ENCODE measurements at places on chromosomes 1 and 21.

- no peak for DNase-seq
These were observed 569.4 kb upstream of the RGS18 start for GRCh38 chr1:191588905-191589304.

DNA sequence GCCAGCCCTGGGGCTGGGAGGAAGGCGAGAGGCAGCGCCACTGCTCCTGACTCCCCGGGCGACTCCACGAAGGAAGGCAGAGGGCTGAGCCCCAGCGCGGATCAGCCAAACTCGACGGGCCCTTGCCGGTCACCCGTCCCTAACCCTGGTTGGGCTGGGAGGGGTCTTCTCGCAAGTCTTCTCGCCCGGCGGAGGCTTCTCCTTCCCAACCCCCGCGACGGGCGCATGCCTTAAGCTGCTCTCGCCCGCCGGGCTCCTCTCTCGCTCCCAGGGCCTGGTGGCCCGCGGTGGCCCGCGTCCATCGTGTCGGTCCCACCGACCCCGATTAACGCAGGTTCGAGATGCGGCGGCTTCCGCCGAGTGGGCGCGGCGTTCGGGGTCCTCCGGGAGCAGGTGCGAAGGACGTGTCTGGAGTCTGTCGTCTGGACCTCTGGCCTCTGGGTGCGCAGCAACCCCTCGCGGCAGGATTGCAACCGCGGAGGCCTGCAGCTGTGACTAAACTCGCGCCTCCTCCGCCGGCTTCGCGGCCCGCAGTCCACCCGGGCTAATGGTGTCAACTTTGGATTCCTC, 29.0 kb upstream of the PPM1J start:
- no peak for DNase-seq

DNA sequence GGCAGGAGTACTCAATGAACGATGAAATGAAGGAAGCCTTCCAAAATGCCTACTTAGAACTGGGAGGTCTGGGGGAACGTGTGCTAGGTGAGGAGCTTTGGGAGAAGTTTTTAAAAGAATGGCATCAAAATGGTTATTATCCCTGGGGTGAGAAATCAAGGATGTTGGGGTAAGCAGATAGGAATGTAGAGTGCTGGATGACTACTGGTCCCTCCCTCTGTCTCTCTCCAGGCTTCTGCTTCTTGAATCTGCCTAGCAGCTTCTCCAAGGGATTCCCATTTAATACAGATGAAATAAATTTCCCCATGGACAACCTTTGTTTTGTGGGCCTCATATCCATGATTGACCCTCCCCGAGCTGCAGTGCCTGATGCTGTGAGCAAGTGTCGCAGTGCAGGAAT, 19.0 kb upstream of the CASQ1 start:
- DNase-seq: no peak

DNA sequence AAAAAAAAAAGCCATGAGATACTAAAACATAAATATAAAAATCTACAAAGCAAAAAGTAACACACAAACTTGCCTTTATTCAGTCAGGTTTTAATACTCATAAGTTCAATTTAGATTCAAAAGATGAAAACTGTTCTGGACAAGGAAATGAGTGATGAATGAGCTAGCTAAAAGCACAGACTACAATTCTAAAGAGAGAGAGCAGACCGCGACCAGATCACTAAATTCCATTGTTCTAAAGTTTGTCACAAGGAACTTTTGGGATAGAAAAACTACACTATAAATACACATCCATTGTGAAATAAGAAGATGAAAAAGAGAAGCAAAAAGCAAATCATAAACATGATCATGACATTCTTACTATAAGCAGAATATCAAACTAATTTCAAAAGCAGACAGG, 1.7 kb downstream of the ODF2L start:
- DNase-seq: no peak

GRCh38 chr1:202264300-202264699, 70.7 kb downstream of the LGR6 start:
- no peak for DNase-seq

- peak; percentile 53 for DNase-seq
These were observed 15.1 kb downstream of the FOXJ3 start for GRCh38 chr1:42319871-42320484.

GRCh38 chr1:198176179-198176578, 19.4 kb downstream of the NEK7 start:
- DNase-seq: no peak

DNA sequence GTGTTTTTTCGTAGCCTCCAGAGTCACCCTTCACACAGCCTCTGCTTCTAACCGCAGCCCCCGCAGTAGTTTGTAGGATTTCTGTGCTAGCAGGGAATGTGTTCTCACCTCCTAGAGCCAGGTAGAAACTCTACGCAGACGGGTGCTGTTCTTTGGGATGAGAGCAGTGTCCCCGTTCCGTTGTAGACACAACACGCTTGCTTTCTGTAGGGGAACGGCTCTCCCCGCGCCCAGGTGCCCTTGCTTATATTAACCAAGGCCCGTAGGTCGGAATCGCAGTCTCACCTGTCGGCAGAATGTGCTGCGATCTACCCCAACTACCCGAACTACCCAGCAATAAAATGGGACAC, 111.8 kb upstream of the NBPF11 start:
- peak; percentile 21 for DNase-seq

- DNase-seq: no peak
These were observed 47.3 kb upstream of the CASZ1 start for GRCh38 chr1:10843697-10844096.

- DNase-seq: no peak
These were observed 315.5 kb downstream of the TGFB2 start for GRCh38 chr1:218660678-218661053.

GRCh38 chr1:202255343-202255742, 61.7 kb downstream of the LGR6 start:
- DNase-seq: no peak

DNA sequence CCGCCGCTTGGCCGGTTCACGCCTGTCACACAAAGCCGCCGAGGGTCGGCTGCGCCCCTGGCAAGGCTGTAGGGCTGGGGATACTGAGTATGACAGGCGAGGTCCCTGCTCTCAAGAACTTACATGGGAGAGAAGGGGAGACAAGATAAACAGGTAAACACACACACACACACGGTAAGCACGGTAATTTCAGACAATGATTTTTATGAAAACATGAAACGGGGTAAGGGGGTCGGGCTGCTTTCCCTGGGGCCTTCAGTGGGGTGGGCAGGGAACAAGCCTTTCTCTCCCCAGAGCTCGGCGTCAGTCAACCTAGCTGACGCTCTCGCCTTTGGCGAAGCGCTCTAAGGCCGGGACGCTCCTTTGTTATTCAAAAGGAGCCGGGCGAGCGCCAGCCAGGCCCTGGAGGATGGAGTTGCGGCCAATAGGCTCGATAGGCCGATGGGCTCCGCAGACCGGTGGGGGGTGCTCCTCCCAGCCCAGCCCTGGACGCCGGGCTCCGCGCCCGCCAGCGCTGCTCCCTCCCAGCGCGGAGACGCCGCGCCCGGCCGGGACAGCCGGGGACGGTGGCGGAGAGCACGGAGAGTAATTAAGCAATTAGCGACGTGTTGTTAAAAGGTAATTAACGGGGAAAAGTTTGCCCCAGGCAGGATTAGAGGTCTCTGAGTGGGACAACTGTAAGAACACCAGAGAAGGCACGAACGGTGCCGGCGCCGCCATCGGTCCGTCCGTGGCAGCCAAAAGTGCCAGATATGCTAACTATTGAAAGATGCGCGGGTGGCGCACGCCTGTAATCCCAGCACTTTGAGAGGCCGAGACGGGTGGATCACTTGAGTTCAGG, 950 bp upstream of the INKA2 start:
- no peak for DNase-seq

- no peak for DNase-seq
These were observed 5.6 kb downstream of the ELK4 start for GRCh38 chr1:205626216-205626615.

- no peak for DNase-seq
These were observed 9.1 kb upstream of the PROK1 start for GRCh38 chr1:110441888-110442287.

- no peak for DNase-seq
These were observed 67.5 kb downstream of the CCDC185 start for GRCh38 chr1:223460566-223461189.

DNA sequence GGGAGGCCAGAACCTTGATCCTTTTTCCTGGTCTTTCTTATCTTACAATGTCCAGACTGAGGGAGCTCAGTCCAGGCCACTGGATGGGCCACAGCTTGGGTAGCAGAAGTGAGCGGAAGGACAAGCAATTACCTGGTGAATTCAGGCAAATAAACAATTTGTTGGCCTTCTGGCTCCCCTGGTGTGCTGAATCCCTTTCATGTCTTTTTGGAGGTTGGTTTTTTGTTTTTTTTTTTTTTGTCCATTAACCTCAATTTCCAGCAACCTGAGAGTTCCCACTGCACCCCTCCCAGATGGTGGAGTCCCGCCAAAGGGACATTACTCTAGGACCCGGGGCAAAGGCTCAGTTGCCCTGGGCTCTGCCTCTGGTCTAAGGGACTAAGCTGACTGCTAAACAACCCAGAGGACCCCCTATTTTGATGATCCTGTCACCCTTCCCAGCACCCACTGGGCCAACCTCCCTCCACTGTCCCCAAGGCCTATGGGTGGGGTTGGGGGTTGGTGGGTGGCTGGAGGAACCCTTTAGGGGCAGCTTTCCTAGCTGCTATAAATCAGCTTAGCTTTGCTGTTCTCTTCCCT, 85.5 kb downstream of the KCND3 start:
- no peak for DNase-seq

GRCh38 chr1:232684371-232685105, 54.6 kb upstream of the SIPA1L2 start:
- no peak for DNase-seq

GRCh38 chr1:245742896-245743295, 588.1 kb downstream of the KIF26B start:
- no peak for DNase-seq

GRCh38 chr1:161772397-161772796, 6.3 kb downstream of the ATF6 start:
- DNase-seq: no peak

GRCh38 chr1:65195495-65196417, 47.8 kb downstream of the AK4 start:
- no peak for DNase-seq

DNA sequence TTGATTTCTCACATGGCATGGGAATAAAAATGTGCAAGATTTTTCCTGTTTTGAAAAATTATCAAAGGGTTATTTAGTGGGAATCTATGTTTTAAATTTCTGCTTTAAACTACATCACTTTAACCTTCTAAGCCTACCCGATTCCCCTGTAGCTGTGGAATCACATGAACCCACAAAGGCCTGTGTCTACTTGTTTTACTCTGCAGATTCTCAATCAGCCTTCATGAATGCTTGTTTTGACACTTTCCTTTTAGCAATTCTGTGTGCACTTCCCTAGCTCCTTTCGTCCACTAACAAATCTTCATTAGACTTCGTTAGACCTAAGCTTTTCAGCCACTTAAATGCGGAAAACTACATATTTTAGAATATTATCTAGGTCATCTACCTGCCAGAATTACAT, 56.0 kb upstream of the C1orf21 start:
- DNase-seq: no peak

- DNase-seq: no peak
These were observed 1060.4 kb upstream of the TMPRSS15 start for GRCh38 chr21:19463966-19464365.

DNA sequence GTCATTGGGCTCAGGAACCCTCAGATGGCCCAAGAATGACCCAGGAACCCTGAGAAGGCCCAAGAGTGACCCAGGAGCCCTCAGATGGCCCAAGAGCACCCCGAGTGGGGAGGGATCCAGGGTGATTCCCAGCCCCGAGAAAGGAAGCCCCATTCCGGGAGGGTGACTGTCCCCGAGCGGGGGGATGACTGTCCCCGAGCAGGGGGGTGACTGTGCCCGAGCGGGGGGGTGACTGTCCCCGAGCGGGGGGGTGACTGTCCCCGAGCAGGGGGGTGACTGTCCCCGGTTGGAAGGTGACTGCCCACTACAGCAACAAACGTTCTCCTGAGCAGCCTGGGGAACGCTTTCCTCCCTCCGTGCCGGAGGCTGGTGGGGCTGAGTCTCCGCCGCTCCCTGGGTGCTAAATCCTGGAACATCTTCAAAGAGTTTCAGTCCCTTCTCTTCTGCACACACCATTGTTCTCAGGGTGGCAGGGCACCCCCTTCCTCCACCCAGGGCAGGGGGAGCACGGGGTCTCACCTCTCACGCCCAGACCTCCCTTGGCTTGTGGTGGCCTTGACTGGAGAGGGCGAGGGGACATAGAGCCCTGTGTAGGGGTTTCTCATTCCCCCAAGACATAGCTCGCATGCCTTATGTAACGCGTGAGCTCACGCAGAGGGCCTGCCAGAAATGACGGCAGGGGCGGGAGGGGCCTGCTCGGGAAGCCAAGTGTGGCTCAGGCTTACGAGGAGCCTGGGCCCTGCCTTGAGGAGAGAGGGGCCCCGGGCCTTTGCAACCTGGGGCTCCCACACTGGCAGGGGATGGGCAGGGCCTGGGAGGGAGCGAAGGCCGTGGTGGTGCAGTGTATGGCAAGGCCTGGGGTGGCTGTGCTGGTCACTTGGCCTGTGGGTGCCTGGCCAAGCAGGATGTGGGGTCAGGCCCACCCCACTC, 14.3 kb upstream of the SKI start:
- no peak for DNase-seq

- no peak for DNase-seq
These were observed 24.6 kb upstream of the NEK7 start for GRCh38 chr1:198132060-198132781.

- no peak for DNase-seq
These were observed 74.1 kb upstream of the POU3F1 start for GRCh38 chr1:38120552-38121230.

GRCh38 chr1:29801561-29801973, 565.2 kb downstream of the PTPRU start:
- no peak for DNase-seq

GRCh38 chr21:36707763-36708285, 8.9 kb downstream of the SIM2 start:
- no peak for DNase-seq

DNA sequence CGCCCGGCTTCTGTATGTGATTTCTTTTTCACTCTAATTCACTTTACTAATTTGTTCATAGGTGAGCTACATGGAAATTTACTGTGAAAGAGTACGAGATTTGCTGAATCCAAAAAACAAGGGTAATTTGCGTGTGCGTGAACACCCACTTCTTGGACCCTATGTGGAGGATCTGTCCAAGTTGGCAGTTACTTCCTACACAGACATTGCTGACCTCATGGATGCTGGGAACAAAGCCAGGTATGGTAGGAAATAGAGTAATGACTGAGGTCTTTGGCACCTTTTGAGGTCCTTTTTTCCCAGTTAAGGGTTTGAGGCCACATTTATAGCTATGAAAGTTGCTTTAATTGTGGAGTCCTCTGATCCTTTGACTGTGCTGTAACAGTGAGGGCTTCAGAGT, 56.9 kb downstream of the KIF1B start:
- DNase-seq: no peak

DNA sequence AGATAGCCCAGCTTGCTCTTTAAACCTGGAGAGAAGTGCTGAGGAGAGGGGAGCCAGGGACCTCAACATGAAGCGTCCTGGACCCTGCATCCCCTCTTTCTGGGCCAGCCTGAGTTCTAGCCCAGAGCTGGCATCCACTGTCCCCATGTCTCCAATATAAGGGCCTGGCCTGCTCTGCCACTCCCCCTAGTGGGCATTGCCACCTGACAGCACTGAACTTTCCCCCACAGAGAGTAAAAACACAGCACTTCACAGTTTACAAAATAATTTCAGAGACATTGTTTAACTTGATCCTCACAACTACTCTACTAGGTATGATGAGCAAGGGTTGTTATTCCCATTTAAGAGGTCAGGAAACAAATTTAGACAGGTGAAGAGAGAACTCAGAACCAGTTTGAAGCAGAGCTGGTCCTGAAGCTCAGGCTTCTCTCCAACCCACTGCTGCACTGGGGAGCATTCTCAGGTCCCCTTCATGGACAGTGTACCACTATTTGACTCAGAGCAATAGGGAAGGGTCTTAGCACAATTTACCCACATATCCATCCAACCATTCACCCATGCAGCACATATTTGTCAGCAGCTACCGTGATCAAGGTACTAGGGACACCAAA, 151.2 kb downstream of the DMRTA2 start:
- DNase-seq: peak; percentile 3
